Stimulated activated CD8-positive, alpha-beta memory T cell treated with anti-CD3 and anti-CD28 coated beads, Interleukin-4, amount 100 ng/mL, for 48 hours (primary cell): ENCODE measurements at places on chromosomes 16 and 17.

DNA sequence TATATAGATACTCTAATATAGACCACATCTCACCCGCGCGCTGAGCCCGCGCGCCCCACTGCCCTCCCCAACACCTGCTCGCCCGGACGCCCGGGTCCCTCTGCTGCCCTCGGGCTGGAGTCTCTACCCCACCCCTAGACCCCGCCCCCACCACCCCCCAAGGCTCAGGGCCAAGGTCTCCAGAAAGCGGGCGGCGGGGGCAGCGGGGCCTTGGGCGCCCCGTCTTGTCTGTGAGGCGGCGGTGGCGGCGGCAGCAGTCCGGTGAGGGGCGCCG, 2.6 kb downstream of the HES7 start:
- DNase-seq: no peak

DNA sequence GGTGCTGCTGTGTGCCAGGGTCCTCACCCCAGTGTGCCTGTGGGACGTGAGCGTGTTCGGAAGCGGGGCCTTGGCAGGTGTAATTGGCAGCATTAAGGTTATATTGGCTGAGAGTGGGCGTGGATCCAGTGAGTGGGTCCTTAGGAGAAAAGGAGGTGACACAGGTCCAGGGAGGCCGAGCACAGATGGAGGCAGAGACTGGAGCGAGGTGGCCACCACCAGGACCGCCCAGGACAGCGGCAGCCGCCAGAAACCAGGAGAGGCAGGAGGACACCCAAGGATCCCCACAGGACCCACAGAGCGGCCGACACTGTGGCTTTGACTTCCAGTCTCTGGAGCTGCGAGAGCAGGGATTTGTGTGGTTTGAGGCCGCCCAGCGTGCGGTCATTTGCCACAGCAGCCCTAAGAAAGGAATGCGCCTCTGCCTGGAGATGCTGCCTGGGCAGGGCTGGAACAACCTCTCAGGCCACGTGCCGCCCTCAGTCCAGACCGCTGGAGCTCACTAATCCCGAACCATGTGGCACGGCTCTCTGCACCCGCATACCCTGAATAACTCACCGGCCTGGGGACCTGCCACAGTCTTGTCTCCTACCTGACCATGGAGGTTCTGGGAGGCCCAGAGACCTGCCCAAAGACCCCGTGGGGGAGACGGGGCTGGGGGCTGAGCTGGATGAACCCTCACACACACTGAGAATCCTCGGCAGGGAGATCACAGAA, 45.4 kb downstream of the SOX8 start:
- DNase-seq: no peak

DNA sequence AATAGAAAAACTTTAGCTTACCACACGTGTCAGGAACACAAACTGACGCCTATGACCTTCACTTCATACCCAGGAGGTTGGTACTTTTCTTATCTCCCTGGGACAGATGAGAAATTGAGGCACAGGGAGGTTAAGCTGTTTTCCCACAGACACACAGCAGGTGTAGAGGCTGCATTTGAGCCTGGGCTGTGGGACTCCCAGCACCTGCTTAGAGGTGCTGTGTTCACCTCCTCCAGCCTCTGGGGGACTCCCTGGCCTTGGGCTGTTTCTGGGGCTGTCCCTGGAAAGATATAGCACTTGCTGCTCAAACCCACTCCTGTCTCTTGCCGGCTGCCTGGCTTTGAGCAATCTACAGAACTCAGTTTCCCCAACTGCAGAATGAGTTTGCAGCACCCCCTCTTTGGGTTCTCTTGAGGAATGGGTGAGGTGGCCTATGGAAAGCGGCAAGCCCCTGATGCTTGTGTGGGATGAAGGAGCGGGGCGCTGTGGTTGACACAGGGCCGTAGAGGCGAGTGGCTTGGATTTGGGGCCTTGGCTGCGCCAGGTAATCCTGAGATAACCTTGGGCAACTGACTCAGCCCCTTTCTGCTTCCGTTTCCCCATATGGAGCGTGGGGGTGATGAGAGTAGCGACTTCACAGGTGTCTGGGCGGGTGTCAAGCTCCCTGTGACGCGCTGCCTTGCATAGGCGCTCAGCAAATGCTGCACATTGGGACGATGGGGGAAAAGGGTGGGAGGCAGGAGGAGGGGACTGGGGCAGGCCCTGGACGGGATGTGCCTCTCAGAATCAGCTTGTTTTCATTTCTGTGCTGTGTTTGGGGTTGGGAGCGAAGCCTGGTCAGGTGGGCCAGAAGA, 104.5 kb upstream of the CIBAR2 start:
- peak; percentile 27 for DNase-seq

DNA sequence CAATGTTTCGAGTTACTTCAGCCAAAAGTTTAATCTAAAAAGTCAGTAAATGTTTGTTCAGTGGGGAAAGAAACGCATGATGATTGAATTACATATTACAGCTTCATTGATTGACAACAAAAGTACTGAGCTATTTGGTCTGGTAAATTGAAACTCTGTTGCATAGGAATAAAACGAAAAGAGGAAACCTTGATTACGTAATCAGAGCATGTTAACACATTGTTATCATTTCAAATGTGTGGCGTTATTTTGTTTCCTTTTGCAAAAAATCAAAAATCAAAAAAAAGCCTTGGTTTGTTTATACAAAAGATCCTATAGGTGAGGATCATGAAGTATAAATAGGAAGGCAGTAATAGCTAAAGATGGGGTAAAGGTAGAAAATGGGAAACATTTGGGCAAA, 19.5 kb upstream of the CA10 start:
- no peak for DNase-seq

DNA sequence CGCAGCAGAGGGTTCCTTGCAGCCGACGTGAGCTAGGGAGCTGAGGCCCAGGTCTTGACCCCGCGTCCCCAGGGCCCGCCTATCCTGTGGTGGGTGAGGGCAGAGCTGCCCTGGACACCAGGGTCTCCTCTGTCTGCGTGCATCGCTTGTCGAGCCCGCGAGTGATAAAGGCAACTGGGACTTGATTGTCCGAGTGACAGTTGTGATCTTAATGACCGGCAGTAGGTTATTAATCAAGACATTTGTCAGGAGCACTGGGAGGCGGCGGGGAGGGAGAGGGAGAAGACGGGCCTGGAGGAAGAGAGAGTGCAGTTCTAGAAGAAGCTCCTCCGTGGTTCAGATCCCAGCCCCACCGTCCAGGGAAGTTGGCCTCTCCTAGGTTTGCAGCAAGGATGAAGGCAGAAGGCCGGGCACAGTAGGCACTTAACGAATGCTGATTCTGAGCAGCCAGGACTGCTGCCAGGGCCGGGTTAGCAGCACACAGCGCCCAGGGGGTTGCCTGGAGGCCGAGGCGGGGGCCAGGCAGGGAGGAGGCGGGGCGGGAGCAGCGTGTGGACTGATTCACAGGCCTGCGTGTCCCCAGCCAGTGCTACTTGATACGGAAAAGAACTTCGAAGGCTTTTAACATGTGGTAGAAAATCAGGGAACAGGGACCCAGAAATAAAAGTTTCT, 11.3 kb upstream of the GSE1 start:
- no peak for DNase-seq

GRCh38 chr17:47335101-47335936, 11.6 kb downstream of the EFCAB13 start:
- no peak for DNase-seq

DNA sequence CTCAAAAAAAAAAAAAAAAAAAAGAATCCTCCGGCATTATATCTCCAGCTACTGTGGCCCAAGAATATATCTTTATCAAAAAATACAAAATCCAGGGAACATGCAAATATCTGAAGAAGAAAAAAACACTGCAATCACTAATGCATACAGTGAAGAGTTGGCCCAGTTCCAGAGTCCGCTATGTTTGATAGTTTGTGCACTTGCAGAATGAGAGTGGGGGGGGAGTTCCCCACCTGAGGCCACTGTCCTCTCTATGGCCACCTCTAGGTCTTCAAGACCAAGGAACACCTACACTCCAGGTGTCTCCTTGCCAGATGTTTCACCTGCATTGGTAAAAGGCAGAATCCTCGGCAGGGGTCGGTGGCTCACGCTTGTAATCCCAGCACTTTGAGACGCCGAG, 4.0 kb downstream of the ZNF785 start:
- no peak for DNase-seq

DNA sequence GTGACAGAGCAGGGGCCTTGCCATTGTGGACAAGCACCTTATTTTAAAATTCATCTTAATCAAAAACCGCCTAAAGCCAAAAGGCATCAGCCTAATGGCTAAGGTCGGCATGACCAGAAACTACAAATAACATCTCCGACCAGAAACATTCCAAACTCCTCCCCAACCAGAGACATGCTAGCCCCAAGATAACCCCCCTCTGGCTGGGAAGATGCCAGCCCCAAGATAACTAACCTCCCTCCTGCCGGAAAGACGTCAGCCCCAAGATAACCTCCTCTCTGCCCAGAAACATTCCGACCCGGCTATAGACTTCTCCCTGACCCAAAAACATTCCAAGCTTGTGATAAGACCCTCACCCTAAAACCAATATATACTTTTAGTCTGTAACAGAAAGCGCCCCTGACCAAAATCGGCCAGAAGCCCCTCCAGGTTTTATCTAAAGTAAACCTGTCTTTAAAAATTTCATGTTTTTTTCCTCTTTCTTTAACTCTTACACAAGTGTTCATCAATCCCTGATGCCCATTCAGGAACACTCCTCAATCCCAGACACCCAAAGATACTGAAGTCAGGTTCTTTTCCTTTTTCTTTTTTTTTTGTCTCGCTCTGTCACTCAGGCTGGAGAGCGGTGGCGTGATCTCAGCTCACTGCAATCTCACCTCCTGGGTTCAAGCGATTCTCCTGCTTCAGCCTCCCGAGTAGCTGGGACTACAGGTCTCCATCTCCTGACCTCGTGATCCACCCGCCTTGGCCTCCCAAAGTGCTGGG, 32.7 kb downstream of the TLE7 start:
- no peak for DNase-seq

- DNase-seq: no peak
These were observed 638.0 kb downstream of the MAF start for GRCh38 chr16:78962457-78962929.

DNA sequence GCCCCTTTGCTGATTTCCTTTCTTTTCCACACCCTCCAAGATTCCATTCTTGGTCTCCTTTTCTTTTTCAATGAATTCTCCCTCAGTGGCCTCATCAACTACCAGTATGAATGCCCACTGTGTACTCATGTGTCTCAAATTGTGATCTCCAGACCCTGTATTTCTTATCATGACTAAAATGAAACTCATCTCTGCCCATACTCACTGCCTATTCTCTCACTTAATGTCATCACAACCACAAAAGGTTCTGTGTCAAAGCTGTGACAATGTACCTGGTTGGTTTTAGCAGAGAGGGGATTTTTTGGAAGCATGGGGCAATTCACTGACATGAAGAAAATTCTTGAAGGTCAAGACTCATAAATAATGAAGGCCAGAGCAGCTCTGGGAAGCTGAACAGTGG, 11.5 kb upstream of the TBX4 start:
- DNase-seq: no peak

GRCh38 chr17:39729280-39729851, 966 bp downstream of the MIEN1 start:
- no peak for DNase-seq

GRCh38 chr16:46730126-46730525, 18.0 kb downstream of the MYLK3 start:
- DNase-seq: no peak

GRCh38 chr16:54031107-54031760, 255.4 kb downstream of the IRX3 start:
- DNase-seq: no peak

DNA sequence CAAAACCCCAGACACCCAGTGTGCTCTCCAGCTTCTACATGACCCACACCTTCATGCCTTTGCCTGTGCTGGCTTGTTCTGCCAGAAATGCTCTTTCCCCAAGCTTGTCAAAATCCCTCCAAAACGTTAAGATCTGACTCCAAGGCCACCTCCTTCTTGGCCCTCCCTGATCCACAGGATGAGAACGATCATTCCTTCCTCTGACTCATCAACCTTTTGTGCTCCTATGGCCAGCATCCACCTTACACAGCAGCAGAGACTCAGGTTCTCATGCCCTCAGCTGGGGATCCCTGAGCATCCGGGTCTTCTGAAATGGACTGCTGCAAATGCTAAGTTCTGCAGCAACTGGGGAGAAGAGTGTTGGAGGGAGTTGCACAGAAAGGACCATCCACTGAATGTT, 2.9 kb downstream of the ZBTB4 start:
- DNase-seq: no peak

DNA sequence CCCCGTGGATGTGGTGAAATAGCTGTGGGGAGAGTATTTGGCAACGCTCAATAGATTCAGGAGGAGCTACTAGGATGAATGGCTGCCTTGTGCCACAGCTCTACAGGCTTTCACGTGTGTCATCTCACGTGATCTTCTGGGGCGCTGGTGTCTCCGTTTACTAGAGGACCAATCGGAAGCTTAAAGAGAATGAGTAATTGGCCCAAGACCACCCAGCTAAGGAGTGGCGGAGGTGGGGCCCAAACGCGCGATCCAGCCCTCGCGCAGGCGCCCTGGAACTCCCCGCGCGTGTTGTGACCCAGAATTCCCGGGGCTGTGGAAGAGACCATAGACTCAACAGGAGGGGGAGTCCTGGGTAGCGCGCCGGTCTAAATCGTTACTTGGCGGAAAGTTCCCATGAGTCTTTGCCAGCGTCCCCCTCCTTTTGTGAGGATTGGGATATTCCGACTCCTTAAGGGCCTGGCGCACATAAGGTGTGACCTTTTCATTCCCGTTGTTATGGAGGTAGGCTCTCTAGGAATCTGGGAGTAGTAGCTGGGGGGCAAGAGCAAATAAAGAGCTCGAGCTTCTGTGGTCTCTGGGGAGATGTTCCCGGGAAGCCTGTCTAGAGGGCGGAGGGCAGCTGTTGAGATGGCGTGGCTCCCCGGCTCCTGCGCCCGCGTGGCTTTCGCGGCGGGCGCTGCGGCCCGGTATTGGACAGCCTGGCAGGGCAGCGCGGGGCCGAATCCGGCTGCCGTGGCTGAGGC, 23.4 kb downstream of the TRPV2 start:
- peak; percentile 95 for DNase-seq

- DNase-seq: no peak
These were observed 47.0 kb downstream of the PGS1 start for GRCh38 chr17:78425429-78425828.

GRCh38 chr16:68197250-68197649, 38.7 kb downstream of the ESRP2 start:
- DNase-seq: no peak

DNA sequence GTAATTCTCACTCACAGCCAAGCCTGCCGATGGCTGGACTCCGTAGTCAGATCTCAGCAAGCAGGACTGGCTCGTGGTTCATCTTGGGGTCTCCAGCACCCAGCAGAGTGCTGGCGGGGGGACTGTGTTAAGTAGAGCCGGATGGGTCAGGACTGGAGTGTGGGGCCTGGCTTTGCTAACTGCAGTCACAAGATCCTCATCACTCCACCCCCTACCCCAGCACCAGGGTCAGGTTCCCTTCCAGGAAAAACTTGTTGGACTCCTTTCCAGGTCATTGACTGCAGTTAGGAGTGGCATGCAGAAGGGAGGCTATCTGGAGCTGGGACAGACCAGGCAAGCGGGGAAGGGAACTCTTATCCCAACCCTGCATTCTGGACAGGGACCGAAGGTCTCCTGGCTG, 6.0 kb downstream of the CIITA start:
- DNase-seq: no peak

- no peak for DNase-seq
These were observed 35.1 kb downstream of the GLP2R start for GRCh38 chr17:9860851-9861250.
